Renal pelvis (tissue), 12 donors: ENCODE measurements at places on chromosomes 4 and X.
A peak's percentile ranks its signal among the peaks of the same experiment; 100 is the strongest.

GRCh38 chrX:6371353-6371752 is 142.7 kb upstream of the NLGN4X start:
- DNase-seq, result no peak

GRCh38 chrX:29862126-29862677 is 353.2 kb upstream of the MAGEB2 start:
- no peak for DNase-seq

GRCh38 chr4:100900134-100900533 is 382.3 kb upstream of the EMCN start:
- no peak for DNase-seq

GRCh38 chrX:33974676-33975075 is 157.4 kb downstream of the FAM47A start:
- DNase-seq, result no peak

- DNase-seq, result no peak
Observed at GRCh38 chr4:24683116-24683515, 98.8 kb upstream of the DHX15 start.

- DNase-seq, result peak; percentile 15
Observed at GRCh38 chrX:115029869-115030570, 12.6 kb upstream of the IL13RA2 start.

- DNase-seq, result no peak
Observed at GRCh38 chr4:90586799-90587198, 459.6 kb downstream of the CCSER1 start.

DNA sequence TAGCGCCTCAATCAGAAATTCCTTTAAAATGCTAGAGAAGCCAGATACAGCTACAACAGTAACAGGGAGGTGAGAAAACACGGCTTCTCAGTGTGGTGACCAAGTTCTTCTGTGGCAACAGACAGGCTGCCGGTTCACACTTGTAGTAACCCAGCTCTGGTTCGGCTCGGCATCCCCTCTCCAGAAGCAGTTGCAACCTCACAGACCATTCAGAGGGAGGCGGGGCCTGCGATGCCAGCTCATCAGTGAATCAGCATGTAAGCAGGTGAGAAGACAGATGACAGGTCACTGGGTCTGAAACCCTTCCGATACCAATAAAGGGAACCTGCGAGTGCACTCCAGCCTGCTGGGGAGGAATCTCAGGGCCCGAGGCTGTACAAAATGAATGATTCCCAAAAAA is 251.0 kb downstream of the KCNIP4 start:
- no peak for DNase-seq

DNA sequence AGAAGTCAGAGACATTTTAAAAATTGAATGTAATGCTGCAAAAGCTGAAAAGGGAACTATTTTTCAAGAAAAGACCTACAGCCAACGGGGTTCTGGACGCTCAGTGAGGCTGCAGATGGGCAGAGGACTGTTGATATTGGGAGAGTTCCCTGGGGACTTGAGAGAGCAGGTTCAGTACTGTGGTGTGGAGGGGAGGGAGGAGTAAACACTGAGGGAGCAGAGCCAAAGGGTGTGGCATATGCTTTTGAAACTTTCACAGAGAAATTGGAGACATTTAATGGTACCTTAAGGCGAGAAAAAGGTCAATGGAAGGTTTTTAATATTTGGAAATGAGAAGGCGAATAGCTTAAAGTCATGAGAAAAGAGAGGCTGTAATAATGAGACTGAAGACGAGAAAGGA is 62.2 kb upstream of the GPM6A start:
- no peak for DNase-seq

GRCh38 chrX:29107231-29107630 is 520.0 kb downstream of the IL1RAPL1 start:
- peak; percentile 4 for DNase-seq

GRCh38 chr4:1899149-1900086 is 28.2 kb downstream of the NSD2 start:
- DNase-seq, result peak; percentile 67

- no peak for DNase-seq
Observed at GRCh38 chr4:182233310-182234090, 9.7 kb upstream of the TENM3 start.

DNA sequence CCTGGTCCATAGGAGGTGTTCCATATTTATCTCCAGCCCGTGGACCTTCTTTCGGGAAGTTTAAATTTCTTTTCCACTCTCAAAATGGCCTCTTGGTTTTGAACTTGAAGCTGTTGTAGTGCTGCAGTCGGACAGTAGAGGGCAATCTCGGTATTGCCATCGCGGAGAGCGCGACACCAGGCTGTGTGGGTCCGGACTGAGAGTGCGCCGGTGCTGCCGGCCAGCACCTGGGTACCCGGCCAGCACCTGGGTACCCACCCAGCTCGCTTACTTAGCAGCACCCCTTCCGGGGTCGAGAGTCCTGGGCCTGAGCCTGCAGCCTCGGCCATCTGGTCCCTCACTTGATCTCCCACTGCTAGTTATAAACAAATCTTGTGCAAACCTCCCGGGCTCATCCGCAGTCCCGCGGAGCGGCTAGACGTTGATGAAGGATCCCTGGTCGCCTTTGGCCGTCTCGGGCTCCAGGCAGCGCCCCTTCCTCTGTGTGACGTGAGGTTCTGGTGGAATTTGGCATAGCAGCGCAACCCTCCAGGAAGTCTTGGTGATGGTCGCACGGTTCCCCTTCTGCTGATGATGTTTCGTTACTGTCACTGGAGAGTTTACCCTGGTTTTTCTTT is 18.0 kb downstream of the FAM9A start:
- DNase-seq, result no peak

DNA sequence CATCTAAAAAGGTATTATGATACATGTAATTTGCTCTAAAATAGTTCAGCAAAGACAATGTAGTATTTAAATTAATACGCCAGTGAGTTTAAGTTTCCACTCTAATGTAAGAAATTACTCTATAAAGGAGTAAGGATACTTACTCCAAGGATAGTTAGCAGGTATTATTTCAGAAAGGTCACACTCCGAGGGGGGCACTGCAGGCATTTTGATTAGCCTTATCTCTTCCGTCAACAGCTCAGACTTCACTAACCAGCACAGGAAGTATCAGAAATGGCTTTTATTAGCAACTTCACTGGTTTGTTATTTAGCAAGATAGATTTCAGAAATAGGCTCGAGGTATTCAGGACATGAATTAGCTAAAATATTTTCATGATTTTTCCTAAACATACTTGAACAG is 127.0 kb downstream of the COX18 start:
- DNase-seq, result no peak

GRCh38 chr4:114752391-114753165 is 154.0 kb downstream of the UGT8 start:
- no peak for DNase-seq

DNA sequence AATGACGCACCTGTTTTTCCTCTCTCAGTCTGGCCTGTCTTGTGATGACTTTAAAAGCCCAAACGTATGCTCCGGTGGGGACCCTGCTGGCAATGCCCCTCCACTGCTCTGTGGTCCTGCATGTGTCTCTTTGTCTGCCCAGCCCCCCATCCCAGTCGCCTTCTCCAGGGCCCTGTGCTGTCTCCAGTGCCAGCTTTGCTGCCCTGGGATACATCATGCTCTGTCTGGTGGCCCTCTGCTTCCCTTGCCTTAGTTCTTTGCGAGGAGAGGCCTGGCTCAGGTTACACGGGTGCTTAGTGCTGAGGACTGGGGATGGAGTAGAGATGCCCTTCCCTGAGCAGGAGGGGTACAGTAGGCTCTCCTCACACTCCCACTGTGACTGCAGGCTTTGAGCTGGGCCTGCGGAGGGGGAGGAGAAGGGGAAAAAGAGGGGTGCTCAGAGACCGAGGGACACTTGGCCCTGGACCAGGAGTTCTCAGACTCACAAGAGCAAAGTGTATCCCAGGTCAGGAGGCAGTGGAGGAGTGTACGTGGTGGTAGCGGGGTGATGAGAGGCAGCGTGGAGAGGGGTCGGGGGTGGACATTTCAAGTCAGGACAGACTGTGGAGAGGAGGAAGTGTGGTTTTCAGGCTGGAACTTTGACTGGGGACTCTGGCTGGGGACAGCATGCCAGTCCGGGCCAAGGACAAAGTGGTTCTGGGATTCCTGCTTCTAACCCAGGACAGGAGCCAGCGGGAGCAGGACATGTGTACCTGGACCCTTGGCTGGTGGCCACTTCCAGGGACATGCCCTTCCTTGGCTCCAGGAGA is 2.8 kb downstream of the APLN start:
- DNase-seq, result no peak

- no peak for DNase-seq
Observed at GRCh38 chr4:94516999-94517398, 65.3 kb downstream of the PDLIM5 start.

GRCh38 chrX:150217609-150218008 is 145.5 kb upstream of the MAMLD1 start:
- no peak for DNase-seq

DNA sequence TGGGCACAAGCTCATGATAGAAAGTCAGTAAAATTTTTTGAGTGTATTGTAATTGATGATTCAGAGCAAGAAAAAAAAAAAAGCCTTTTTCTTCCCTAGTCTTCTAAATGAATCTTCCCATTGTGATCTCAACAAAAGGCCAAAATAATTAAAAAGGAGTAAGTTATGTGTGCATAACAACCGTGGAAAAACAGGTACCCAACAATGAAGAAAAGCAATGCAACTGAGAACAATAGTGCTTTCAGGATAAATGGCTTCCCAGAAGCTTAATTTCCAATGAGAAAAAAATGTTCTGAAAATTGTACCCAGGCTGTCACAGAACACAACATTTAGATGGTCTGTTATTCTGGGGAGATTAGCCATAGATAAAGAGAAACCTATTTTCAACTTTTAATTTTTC is 399.0 kb upstream of the AGA start:
- no peak for DNase-seq
